ENCODE measurements at places on chromosomes 7 and 10.

DNA sequence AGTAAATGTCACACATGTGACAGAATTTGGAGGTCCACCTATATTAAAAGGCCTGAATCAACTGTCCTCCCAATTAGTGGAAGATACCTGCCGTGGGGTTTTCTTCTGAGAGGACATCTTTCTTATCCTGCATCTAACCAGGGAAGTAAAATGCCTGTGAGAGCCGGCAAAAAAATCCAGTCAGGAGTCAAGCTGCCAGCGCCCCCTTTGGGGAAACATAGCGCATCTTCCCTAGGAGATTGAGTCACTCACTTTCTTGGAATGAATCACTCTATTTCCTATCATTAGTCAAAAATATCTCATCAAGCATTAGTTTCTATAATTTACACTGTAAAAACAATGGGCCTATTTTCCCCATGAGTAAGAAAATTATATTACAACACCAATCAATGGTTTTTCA lies 66.4 kb upstream of the ANK3 start:
- DNase-seq = no peak

GRCh38 chr7:24949884-24950283 lies 30.1 kb downstream of the OSBPL3 start:
- DNase-seq = no peak

GRCh38 chr7:95798401-95798930 lies 26.1 kb downstream of the DYNC1I1 start:
- no peak for DNase-seq

DNA sequence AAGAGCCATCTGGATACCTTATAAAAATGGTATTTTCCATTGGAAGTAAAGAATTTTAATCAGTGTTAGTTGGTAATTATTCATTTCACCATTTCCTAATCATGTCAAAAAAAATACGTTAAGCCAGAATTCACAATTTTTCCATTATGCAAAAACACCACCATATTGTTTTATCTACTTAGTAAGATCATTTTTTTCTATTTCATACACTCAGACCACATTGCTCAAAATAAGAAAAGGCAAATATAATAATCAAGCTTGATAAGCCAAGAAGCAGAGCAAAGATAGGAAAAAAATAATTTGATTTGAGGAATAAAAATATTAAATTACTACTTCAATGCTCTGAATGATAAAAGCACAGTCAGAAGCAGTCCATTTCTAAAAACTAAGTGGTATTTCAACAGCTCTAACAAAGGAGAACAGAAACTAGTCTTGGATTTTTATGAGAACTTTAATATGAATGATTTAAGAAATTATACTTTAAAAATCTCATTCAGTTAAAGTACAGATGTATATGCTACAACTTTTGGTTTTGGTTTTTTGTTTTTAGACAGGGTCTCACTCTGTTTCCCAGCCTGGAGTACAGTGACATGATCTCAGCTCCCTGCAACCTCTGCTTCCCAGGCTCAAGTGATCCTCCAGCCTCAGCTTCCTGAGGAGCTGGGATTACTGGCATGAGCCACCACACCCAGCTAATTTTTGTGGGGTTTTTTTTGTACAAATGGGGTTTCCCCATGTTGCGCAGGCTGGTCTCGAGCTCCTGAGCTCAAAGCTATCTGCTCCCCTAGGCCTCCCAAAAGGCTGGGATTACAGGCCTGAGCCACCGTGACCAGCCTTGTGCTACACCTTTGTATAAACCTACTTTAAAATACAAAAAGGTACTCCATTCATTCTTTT lies 46.6 kb downstream of the LRRN3 start:
- DNase-seq = no peak

DNA sequence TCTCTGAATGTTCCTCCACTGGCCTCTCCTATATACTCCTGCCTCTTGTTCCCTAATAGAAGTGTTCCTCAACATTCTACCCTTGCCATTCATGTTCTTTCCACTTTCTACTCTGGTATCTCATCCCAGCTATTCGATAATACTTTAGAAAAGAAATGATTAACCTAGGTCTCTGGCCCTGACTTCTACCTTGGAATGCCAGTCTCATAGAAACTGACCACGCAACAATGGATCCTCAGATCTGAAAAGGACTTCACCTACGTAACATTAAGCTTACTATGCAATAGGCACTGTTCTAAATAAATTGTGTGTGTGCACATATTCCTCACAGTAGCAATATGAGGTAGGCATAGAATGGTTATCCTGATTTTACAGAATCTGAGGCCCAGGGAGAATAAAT lies 234.5 kb downstream of the DNAJC1 start:
- DNase-seq = no peak

- DNase-seq = no peak
Measured at GRCh38 chr10:114427124-114427852, 23.0 kb upstream of the AFAP1L2 start.

- DNase-seq = no peak
Measured at GRCh38 chr10:35607475-35608327, 2.6 kb downstream of the GJD4 start.

GRCh38 chr10:96225119-96225518 lies 46.2 kb downstream of the BLNK start:
- no peak for DNase-seq

GRCh38 chr10:109972372-109973001 lies 35.3 kb upstream of the ADD3 start:
- DNase-seq = no peak

- DNase-seq = no peak
Measured at GRCh38 chr7:88866265-88866863, 70.8 kb upstream of the TEX47 start.

DNA sequence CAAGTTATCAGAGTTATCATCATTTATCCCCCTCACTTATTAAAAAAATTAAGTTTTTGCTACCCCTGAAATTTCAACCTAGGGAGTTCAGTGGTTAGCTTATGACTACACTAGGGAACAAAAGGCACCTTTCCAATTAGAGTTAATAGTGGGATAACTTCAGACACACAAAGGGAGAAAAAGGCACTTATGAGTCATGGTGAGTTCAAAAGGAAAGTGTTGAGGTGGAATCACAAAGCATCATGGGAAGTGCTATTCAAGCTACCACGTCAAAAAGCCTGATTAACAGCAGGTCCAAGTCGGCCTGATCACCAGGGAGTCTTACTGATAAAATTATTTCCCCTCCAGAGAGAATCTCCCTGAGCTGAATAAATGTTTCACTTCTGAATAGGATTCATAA lies 165.7 kb downstream of the C7orf25 start:
- DNase-seq = no peak

DNA sequence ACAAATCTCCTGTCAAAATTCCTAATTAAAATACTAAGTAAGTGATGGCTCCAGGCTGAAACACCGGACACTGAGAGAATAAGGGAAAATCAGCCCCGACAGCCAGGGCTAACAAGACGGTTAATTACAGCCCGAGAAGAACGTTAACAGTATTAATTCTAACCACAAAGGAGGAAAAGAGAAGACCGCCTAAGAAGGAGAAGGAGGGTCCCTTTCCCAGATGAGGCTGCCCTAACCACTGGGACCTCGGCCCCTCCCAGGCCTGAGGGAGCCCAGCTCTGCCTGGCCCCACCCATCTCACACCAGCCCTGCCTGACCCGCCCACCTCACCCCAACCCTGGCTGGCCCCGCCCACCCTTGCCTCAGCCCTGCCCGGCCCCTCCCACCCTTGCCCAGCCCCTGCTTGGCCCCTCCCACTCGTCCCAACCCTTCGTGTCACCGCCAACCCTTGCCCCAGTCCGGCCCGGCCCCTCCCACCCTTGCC lies 51.3 kb downstream of the PWWP2B start:
- no peak for DNase-seq

GRCh38 chr10:129105266-129105665 lies 361.8 kb upstream of the MGMT start:
- DNase-seq = no peak

GRCh38 chr10:23157691-23158369 lies 34.3 kb upstream of the PTF1A start:
- no peak for DNase-seq

GRCh38 chr7:64687249-64687648 lies 21.3 kb downstream of the ZNF107 start:
- DNase-seq = no peak

GRCh38 chr7:55484241-55484640 lies 88.1 kb downstream of the VOPP1 start:
- no peak for DNase-seq

DNA sequence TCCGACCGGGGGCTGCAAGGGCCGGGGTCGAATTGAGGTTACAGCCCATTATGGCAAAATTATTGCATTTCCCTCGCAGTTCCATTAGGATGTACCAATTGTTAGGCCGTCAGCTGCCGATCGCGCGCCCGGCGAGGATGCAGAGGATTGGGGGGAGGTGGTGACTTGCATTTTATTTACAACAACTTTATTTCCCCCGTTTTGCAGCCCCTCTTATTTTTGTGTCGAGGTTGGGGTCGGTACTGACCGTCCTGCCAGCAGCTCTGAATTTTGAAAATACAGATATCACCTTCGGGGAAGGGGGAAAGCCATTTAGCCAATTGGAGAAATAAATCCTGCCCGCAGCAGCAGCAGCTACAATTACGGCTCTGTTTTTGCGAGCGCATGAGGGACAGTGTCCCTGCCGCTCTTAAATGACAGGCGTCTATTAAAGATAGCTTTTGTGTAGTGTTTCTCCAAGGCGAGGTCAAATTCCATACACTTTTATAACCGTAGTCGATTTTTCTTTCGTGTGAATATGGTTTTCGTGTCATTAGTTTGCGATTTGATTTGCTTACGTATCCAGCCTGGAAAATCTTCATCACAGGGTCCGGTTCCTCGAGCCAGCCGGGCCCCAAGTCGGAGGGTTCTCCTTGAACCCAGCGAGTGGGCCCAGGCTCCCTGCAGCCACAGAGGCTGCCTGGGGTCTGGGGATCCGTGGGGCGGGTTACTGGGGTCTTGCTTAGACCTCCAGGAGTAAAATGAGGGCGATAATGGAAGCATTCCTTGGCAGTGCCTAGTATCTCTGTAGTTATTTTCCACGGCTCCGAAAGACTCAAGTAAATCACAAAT lies 684 bp upstream of the HOXA5 start:
- no peak for DNase-seq

DNA sequence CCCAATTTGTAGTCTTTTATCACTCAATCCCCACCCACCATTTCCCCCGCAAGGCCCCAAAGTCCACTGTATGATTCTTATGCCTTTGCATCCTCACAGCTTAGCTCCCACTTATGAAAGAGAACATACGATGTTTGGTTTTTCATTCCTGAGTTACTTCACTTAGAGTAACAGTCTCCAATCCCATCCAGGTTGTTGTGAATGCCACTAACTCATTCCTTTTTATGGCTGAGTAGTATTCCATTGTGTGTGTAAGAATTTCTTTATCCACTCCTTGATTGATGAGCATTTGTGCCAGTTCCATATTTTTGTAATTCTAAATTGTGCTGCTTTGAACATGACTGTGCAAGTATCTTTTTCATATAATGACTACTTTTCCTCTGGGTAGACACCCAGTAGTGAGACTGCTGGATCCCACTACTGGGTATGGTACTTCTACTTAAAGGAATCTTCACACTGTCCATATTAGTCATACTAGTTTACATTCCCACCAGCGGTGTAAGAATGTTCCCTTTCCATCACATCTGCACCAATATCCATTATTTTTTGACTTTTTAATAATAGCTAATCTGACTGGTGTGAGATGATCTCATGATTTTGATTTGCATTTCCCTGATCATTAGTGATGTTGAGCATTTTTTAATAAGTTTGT lies 152.6 kb downstream of the JMJD1C start:
- DNase-seq = no peak

- DNase-seq = no peak
Measured at GRCh38 chr10:49111320-49111698, 4.0 kb downstream of the VSTM4 start.

GRCh38 chr7:108000875-108001763 lies 1.8 kb downstream of the LAMB1 start:
- no peak for DNase-seq

DNA sequence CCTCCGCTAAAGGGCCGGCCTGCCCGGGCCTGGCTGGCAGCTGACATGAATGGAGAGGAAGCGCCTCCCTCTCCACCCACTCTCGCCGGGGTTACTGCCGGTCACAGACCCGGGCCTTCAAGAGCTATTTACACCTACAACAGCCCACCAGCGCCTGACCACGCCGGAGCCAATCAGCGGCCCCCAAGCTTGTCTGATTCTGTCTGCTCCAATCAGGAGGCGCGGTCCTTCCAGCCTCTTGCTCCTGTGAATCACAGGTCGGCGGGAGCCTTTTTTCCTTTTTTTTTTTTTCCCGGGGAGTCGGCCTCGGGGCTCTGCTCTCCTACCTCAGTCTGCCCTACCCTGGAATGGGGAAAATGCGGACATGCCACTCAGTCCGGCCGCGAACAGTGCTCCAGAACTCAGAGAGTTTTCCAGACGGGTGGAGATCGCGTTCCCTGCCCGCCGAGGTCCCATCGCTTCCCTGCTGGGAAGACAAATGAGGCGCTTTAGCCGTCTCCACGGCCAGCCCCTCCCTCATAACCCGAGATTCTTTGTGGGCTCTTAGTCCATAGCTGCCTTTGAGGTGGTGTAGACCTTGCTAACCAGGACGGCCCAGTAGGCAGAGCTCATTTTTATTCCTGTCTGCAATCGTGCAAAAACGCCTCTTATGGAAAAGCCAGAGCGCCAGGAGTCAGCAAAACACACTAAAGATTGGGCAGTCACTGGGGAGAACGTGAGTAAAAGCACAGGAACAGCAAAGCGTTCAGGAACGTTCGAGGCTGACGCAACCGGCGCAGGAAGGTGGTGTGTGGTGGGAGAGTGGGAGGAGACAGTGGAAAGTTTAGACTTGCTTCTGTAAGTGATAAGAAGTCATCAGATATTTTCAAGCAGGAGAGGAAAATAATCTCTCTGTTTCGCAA lies 26.5 kb downstream of the SCD start:
- peak; percentile 99 for DNase-seq

DNA sequence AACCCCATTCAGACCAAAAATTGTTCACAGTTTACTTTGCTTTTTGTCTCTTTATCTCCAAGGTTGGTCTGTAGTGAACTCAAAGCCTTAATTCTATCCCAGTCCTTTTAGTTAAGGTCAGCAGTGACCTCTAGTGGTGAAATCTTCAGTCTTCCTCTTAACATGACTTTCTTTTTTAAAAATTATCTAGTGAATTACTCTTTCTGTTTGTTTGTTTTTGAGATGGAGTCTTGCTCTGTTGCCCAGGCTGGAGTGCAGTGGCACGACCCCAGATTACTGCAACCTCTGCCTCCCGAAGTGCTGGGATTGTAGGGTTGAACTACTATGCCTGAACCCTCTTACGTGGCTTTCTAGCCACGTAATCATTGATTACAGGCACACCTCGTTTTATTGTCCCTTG lies 25.0 kb downstream of the ZNF487 start:
- peak; percentile 57 for DNase-seq

GRCh38 chr7:143354965-143355364 lies 7.5 kb downstream of the FAM131B start:
- no peak for DNase-seq

DNA sequence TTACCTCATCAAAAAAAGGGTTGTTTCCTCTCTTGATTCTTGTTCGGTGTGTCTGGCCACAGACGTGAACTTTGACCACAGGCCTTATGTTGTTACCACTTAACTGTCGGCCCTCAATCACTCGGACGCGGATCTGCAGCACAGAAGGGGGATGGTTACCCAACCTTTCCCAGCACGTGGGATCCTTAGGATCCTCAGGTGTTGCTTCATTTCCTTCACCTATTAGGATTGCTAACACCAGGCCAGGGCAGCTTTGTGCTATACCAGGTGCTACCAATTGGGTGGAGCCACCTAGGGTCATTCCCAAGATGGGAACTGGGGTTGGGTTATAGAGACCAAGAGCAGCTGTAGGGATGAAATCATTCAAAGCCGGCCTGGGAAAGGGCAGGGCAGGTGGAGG lies 73.4 kb downstream of the MYOF start:
- no peak for DNase-seq

Measured in prostate gland (tissue), 2 donors.